Pons (tissue), 1 donor: ENCODE measurements at places on chromosomes 12 and 14.

DNA sequence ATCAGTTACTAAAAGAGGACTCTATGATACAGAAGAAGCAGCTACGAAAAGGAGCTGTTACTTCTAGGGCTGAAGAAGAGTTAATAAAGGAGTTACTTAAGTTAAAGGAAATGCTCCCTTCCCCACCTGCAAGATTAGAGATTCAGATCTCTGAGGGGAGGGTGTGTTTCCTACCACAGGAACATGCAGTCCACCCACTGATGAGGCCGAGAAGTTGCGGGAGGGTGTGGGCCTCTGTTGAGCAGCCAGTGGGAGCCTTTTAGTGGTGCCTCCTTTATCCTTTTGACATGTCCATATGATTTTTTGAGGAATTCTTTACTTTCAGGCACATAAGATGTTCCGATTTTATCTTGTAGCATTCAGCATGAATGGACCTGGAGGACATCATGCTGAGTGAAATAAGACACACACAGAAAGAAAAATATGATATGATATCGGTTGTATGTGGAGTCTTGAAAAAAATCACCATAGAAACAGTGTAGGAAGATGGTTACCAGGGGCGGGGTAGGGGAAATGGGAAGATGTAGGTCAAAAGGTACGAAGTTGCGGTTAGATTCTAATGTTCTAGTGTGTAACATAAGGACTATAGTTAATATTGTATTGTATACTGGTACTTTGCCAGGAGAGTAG, 4.4 kb upstream of the M6PR start:
- DNase-seq, result no peak

DNA sequence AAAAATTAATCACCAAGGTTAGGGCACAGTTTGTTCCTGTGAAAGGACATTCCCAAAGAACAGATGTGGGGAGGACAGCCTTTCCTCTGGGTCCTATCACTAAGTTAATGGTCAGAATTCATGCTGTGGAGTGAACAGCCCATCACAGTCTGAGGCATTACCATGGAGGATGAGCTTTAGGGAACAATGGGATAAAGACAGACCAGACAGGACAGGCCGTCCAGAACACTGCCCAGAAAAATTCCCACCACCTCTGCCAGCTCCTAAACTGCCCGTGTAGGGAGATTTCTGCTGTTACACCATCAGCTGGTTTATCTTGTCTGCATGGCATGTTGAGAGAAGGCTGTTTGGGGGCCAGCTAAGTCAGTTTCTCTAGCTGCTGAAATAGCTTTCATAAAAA, 49.6 kb upstream of the IFNG-AS1 start:
- no peak for DNase-seq

GRCh38 chr14:102941419-102942011, 19.1 kb downstream of the AMN start:
- DNase-seq, result no peak

GRCh38 chr12:52836491-52837412, 2.6 kb upstream of the KRT79 start:
- no peak for DNase-seq

DNA sequence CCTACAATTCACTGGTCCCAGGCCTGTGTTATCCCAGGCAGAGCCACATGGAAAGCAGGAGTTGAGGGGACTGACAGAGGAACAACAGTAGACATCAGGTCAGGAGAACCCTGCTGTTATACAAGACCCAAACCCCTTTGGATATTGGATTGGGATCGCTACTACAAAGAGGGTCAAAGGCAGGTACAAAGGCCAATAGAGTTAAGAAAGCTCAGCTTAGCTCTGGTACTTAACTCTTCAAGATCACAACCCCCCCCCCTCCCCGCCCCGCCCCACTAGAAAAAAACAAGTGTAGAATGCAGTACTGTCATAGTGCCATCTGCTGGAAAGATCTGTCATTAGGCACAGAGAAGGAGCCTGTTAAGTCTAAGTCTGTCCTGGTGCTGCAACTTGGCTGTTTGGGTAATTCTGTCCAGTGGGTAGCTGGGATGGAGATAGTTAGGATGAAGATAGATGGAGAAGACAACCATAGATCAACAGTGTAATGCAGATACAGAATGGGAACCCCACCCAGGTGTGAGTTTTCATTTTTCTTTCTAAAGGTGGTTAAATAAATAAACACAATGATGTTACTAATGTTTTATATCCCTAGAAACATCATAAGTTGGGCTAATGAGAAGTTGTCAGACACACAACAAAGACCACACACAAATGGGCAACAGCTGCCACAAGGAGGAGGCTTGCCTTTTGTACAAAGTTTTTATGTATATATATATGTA, 17.2 kb downstream of the REM2 start:
- peak; percentile 66 for DNase-seq

GRCh38 chr12:97784904-97785303, 322.3 kb downstream of the RMST start:
- no peak for DNase-seq
